ENCODE measurements at places on chromosomes 12 and 14.

DNA sequence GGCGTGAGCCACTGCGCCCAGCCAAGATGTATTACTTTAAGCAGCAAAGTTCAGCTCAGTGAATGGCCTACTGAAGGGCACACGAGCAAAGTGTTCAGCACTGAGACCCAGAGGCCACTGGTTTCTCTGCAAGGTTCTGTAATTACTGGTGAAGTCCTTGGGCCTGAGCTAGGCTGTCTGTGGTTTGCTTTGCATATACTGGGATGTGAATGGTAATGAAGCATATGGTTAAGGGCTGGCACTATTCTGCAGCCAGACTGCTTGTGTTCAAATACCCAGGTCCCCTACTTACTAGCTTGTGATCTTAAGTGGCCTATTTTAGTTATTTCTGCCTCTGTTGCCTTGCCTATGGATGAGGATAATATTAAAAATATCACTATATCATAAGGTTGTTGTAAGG, 72.0 kb downstream of the LLPH start:
- no peak for DNase-seq

- no peak for DNase-seq
These were observed 3.8 kb downstream of the MLH3 start for GRCh38 chr14:75047506-75047905.

- no peak for DNase-seq
These were observed 257.1 kb downstream of the SSPN start for GRCh38 chr12:26452511-26452910.

DNA sequence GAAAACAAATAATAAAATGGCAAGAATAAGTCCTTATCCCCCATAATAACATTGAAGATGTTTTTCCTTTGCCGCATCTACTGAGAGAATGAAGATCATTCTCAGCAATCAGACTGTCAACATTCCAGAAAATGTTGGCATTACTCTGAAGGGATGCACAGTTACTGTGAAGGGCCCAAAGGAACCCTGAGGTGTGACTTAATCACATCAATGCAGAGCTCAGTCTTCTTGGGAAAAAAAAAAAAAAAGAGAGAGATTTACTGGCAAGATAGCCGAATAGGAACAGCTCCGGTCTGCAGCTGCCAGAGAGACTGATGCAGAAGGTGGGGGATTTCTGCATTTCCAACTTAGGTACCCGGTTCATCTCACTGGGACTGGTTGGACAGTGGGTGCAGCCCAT, 41.3 kb upstream of the OR6J1 start:
- DNase-seq = no peak

DNA sequence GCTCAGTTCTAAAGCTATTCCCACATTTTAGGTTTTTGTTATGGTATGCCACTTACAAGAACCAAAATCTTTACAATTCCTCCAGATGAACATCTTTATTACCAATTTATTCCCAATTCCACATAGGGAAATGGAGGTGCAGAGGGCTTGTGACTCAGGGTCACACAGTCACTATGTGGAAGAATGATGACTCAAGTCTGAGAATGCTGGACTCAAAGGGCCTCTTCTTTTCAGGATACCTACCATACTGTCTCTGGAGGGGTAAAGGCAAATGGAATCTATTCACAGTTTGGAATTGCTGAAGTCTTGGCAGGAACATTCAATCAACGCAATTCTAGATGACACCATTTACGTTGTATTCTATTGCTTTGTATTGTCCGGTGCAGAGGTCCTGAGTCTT, 48.2 kb upstream of the MANSC4 start:
- DNase-seq = no peak

DNA sequence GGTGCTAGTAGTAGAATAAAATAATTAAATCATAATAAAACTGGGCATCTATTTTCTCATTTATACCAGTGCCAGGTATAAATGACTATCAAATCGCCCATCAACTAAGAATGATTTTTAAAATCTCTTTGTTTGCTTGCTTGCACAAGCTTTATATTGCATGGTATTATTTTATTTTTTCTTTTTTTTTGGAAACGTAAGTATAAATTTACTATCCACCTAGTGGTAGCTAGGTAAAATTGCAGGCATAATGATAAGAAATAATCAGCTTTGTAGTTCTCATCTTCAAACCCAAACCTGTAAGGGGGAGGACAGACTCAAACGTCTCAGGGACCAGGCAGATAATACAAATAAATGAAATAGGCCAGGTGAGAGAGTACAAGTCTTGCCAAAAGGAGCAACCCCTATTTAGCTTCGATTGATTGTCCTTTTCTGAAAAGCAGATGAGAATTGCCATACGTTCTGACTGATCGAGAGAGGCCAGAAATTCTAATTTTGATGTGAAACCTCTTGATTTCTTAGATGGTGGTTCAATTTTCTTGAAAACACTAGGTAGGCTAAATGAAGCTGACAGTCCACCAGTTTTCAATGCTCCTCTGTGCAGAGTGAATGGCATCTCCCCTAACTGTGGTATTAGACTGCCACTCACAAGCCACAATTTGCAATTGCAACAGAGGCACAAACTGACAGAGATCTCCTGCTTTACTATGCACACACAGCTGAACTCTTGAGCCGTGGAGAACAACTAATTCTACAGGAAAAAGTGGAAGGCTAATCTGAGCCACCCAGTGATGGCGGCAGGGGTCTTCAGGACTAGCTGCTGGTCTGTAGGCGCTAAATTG, 189.3 kb downstream of the DACT1 start:
- no peak for DNase-seq

- DNase-seq = no peak
These were observed 173.6 kb downstream of the ETV6 start for GRCh38 chr12:11823043-11823442.

GRCh38 chr12:121831571-121832245, 27.0 kb downstream of the HPD start:
- no peak for DNase-seq

- no peak for DNase-seq
These were observed 10.1 kb upstream of the FBXL14 start for GRCh38 chr12:1604464-1604863.

DNA sequence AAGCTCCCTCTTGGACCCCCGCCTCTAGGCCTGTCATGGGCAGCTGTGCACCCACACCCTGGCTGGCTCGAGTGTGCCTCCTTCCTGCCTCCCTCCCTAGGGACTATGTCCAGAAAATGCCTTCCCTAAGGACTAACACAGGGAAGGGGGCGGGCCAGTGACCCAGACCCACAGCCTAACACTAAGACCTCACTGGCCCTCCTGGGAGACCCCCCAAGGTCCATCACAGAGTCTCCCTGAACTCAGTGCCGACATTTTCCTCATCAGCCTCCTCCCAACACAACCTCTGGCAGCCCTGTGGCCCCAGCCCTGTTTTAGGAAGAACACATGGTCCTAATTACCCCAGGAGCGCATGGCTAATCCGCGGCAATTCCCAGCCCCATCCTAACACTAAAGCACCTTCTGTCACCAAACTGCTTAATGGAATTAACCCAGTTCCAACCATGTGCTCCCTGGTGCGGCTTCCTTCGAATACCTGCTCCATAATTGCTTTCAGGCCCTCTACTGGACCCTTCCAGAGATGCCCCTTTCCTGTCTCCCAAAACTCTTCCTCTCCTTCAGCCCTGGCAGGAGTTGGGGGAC, 5.6 kb downstream of the MSI1 start:
- no peak for DNase-seq

GRCh38 chr14:37221073-37221472, 23.3 kb downstream of the MIPOL1 start:
- DNase-seq = no peak

GRCh38 chr12:12890543-12891079, 751 bp upstream of the GPRC5A start:
- no peak for DNase-seq

- DNase-seq = no peak
These were observed 21.5 kb downstream of the EFCAB11 start for GRCh38 chr14:89933002-89933401.

- no peak for DNase-seq
These were observed 46.0 kb downstream of the SMIM41 start for GRCh38 chr12:52125476-52125900.

- DNase-seq = no peak
These were observed 99.6 kb upstream of the KRR1 start for GRCh38 chr12:75611041-75611440.

DNA sequence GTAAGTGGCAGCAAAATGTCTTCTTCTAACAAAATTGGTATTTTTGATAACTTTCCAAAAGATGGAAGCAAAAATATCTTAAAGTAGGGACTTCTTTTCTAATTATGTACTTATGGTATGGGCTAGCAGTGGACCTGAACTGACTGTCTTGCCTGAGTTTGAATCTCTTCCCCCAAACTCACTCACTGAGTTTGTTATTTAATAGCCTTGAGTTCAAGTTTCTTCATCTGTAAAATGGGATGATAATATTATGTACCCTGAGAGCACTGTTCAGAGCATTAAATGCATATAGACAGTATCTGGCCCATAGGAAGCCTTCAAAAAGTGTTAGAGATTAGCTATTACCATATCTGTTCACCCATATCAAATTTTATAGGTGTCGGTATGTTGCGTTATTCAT, 210.4 kb upstream of the NUDT4 start:
- DNase-seq = no peak

GRCh38 chr12:54561164-54561563, 11.8 kb downstream of the PDE1B start:
- no peak for DNase-seq

GRCh38 chr14:72606879-72607278, 287.0 kb downstream of the DPF3 start:
- DNase-seq = no peak

DNA sequence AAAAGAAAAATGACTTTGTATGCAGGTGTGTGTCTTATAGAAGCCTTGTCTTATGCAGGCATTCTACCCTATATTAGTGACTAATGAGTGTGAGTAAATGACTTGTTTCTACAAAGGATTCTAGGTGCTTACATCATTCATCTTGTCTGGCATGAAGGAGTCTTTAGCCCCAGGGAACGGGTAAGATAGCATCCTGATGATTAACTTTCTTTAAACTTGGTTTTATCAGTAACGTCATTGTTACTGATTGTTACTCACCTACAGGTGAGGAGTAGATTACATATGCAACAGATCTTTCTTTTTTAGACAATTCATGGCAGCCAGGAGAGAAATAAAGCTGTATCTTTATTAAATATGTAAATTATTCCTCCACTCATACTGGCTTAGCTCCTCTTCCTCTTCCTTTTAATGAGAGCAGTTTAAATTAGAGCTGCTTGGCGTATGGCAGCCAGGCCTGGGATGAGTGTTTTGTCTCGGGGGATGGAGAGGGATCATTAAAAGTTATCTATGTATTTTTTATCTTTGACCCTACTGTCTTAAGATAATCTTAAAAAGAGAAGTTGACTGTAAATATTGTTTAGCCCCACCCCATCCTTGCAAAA, 57.2 kb upstream of the ATP2A2 start:
- DNase-seq = no peak

- DNase-seq = no peak
These were observed 37.2 kb downstream of the EP400 start for GRCh38 chr12:131986910-131987309.

DNA sequence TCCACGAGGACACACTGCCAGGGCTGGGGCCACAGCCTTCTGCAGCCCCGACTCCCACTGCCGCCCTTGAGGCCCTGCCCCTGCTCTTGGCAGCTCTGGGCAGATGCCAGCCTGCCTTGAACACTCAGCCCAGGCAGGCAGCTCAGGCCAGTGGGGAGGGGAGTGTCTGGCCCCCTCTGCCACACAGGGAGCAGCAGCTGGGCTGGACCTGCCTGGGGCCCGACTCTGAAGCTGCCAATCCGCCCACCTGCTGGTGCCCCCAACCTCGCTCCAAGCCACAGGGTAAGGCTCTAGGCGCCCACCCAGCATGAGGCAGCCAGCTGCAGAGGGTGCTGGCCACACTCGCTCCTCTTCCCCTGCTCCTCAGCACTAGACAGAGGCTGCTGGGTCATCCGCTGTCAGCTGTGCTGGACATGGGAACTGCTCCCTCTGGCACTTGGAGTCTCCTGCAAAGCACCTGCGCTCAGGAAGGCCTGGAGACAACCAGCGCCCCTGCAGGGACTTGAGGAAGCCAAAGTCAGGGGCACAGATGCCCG, 24.6 kb upstream of the NUDT14 start:
- DNase-seq = no peak

GRCh38 chr12:88241862-88242570, 99.9 kb downstream of the TMTC3 start:
- DNase-seq = no peak

- no peak for DNase-seq
These were observed 749.2 kb downstream of the NOVA1 start for GRCh38 chr14:25848601-25849000.

- DNase-seq = no peak
These were observed 25.0 kb upstream of the HIGD1C start for GRCh38 chr12:50927356-50927755.

DNA sequence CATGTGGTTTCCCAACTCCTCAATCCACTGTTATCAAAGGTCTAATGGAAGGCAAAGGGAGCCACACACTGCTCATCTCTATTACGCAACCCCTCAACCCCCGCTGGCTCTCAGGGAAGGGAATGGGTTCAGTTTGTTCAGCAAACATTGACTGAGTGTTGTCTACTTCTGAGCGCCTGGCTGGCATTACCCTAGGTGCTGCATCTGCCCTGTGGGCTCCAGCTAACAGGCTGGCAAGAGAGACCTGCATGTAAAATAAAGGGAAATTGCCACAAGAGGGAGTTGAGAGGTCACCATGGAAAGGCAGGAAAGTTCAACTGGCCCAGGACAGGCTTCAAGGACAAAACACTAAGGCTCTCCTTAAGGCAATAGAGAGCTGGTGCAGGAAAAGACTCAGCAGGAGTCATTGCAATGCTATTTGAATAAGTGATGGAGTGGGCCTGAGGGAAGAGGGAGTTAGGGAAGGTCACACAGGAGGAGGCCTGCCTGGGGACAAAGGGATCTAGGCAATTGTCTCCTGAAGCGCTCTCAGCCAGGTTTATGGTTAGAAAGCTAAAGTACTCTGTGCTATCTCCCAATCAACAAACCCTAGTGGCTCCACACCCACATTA, 5.5 kb upstream of the ZNF740 start:
- DNase-seq = no peak

- DNase-seq = no peak
These were observed 5.5 kb upstream of the ATF7 start for GRCh38 chr12:53631721-53632120.

DNA sequence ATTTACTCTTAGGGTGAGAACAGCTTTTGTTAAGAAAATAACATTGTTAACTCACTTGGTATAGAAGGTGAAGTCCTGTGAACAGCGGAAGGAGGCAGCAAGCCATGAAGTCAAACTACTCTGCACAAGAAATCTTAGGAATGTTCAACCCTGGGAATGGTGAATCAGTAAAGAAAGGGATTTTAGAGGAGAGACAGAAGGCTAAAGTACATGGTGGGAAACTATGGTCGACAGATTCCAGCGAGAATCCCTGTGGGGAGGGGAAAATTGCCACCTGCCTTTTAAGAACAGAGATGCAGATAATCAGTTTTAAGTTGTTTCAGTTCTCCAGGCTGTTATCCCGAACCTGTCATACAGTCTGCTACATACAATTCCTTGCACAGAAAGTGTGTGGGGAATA, 63.2 kb upstream of the PTPRR start:
- DNase-seq = no peak

All from activated T-cell treated with anti-CD3 and anti-CD28 coated beads for 4 hours (primary cell).